HFFc6 (cell line): ENCODE measurements at places on chromosomes 1 and 21. TPM values are rescaled to one million over a fixed set of nuclear protein-coding genes. Genes with fewer than 3 reads are reported as not detected.

EVA1C gene
- 2.1 to 11.7 TPM (median 3.4 TPM) in 3 replicates for total RNA-seq

C1orf141 gene
- not detected in 3 replicates for total RNA-seq

FAM151A gene
- not detected in 3 replicates for total RNA-seq

ZBTB8A gene
- total RNA-seq = 4.8 to 6.8 TPM (median 5.4 TPM) in 3 replicates

RUNX1 gene
- 62.5 to 86.3 TPM (median 83.3 TPM) in 3 replicates for total RNA-seq

SHE gene
- total RNA-seq = not detected in 3 replicates

LMX1A gene
- total RNA-seq = not detected in 3 replicates

NPL gene
- total RNA-seq = 1.2 to 1.4 TPM (median 1.4 TPM) in 3 replicates

CTTNBP2NL gene
- 66.7 to 75.9 TPM (median 71.9 TPM) in 3 replicates for total RNA-seq

RAB25 gene
- total RNA-seq = not detected in 3 replicates

RABGGTB gene
- total RNA-seq = 71.4 to 80.5 TPM (median 72.0 TPM) in 3 replicates

MIXL1 gene
- total RNA-seq = 0.45 TPM in 1 of 3 replicates, not detected in the others

THEM5 gene
- total RNA-seq = not detected in 3 replicates

CYP4A11 gene
- not detected in 3 replicates for total RNA-seq

DNA sequence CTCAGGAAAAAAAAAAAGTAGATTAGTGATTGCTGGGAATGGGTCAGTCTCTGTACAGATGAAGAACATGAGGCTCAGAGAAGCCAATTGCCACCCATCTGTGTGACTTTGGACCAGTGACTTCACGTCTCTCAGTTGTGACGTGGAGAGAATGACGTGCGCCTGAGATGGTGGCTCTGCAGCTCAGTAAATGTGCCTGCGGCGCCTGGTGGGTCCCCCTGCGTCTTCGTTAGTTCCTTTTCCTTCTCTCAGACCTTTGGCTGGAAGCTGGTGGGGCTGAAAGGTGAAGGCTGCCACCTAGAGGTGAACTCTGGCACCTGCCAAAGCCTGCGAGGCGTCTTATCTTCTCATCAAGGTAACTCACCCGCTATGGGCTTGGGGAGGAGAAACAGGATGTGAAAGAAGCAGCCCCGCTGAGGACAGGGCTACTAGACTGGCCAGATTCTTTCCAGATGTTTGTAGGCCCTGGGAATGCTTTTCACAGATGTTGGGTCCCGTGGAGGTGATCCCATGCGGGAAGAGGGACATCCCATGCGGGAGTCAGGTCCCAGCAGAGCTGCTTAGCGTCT lies 8.7 kb upstream of the E2F2 start:
- DNase-seq = peak; percentile 91

DNA sequence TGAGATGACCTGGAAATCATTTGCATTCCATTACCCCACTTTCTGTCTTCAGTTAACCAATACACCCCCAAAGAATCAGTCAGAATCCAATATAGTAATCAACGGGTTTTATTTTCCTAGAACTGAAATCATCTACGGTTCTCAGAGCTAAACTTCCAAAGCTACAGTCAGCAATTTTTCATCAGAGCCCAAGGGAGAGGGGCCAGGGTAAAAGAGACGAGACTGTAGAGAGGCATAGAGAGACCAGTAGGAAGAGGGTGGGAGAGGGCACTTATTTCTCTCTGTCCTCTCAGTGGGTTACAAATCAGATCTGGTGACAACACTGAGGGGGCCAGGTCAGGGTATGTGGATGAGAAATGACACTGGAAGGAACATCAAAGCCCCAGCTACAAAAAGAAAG lies 1.1 kb upstream of the MRPL24 start:
- no peak for DNase-seq

GRCh38 chr1:36516372-36517010 lies 33.8 kb upstream of the CSF3R start:
- peak; percentile 24 for DNase-seq

GRCh38 chr21:31257265-31257664 lies 86.8 kb downstream of the TIAM1 start:
- no peak for DNase-seq

DNA sequence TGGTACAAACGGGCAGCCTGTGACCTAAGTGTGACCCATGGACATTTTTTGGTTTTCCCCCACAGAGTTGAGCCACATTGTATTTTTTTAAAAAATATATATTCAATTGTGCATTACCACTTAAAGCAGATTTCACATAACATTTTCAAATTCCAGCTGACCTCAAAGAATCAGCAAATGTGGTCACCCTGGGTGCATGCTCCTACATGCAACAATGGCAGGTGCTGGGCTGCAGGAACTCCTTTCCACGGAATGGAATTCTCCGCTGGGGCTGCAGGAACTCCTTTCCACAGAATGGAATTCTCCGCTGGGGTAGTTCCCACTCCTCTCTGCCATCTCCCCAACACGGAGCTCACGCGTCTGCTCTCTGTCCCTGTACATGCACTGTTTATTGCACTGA lies 68.7 kb downstream of the MAP10 start:
- DNase-seq = no peak

DNA sequence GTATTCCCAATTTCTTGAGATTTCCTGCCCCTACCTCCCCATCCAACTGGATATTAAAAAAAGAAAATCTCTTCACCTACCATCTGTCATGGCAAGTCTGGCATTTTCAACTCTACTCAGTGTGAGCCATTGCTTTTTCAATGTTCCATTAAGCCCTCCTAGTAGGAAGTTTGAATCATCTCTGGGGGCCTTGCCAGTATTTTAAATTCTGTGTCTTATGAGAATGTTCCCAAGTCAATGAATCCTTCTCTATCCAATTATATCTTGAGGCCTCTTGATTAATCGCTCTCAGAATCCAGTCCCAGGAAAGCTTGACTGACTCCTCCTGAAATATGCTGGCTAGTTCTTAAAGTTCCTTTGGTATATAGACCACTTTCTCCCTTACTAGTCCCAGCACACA lies 91.5 kb downstream of the NGF start:
- no peak for DNase-seq

GRCh38 chr1:181485287-181486097 lies 2.2 kb downstream of the CACNA1E start:
- no peak for DNase-seq

- DNase-seq = no peak
These were observed 26.9 kb upstream of the RGL1 start for GRCh38 chr1:183778045-183778444.

DNA sequence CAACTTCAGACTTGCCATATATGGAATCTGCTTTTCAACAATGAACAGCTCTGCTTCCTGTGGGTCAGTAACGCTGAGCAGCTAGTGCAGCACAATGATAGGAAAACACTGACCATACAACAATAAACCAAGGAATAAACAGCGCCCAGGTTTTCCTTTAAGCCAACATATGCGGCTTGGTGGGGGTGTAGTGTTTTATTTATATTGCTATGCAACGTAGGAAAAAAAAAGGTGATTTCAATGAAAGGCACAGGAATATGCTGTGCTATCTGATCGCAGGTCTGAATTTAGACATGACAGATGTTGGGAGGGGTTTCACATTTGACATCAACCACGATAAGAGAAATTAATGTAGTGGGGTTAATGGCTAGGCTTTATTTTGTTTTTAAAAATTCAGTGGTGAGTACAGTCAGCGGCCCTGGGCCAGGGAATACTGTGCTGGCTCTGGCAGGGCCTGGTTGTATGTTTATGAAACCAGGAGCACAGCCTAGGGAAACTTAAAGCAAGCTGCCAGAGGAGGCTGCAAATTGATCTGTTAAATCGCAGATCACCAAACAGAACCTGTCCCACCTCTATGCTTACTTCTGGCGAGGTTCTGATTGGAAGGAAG lies 4.3 kb downstream of the TSPAN2 start:
- no peak for DNase-seq

- no peak for DNase-seq
These were observed 229.2 kb downstream of the TTLL7 start for GRCh38 chr1:83769594-83770318.

DNA sequence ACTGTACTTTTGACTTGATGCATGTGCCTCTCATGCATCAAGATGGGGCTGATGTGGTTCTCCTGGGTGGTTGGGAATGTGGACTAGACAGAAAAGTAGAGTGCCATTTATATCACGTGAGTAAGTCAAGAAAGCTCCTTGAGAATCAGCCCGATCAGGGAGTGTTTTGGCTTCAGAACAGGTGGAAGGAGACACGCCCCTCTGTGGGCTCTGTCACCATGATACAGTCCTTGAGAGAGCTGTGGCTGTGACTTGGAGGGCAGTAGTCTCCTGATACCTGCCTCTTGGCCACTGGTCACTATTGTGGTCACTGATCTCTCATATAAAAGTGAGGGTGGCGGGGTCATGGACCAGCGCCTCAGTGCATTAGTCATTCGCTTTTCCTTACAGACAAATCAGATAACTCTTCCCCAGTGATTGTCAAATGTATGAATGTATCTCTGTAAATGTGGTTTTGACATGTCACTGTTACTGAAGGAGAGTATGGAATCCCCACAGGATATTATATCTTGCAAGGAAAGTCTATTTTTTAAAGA lies 8.9 kb upstream of the C4BPB start:
- no peak for DNase-seq

DNA sequence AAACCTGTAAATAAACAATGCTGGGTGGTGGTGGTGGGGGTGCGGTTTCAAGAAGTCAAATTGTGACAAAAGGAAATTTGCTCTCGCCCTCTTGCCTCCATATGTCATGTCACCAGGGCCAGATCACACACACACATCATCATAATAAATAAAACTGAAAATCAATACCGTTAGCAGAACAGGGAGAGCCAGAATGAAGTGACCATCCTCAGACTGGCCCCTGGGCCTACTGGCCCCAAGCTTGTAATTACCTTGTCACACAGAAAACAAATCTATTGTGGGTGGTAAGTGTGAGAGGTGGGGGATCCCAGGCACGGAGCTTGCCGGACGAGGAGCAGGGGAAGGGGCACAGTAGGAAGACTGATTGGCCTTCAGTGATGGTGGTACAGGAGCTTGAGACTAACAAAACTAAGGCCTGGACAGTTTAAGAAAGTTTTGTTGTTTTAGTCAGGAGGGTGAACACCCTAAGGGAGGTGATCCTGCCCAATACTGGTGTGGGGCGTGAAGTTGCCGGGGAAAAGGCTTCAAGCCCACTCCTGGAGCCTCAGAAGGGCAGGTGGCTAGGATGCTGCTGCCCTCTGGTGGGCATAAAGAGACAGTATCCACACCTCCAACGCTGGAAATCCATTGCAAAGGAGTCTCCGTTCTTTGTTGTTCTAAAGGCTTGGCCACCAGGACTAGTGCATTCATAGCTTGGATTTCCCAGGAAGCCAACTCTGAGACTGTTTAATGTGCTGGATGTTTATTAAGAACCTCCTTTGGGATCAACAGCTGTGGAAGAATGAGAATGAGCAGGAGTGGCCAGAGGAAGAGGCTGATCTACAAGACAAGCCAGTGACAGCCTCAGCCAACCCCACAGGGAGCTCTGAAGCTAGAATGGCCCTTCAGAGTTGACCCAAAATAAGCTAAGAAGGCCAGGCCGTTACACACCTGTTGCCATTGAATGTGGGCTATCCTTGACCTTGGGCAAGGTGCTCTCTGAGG lies 8.1 kb upstream of the C1orf216 start:
- peak; percentile 39 for DNase-seq

- DNase-seq = no peak
These were observed 12.9 kb downstream of the EPHX1 start for GRCh38 chr1:225822655-225823403.

- peak; percentile 8 for DNase-seq
These were observed 532.2 kb downstream of the MATN1 start for GRCh38 chr1:30191154-30191702.

DNA sequence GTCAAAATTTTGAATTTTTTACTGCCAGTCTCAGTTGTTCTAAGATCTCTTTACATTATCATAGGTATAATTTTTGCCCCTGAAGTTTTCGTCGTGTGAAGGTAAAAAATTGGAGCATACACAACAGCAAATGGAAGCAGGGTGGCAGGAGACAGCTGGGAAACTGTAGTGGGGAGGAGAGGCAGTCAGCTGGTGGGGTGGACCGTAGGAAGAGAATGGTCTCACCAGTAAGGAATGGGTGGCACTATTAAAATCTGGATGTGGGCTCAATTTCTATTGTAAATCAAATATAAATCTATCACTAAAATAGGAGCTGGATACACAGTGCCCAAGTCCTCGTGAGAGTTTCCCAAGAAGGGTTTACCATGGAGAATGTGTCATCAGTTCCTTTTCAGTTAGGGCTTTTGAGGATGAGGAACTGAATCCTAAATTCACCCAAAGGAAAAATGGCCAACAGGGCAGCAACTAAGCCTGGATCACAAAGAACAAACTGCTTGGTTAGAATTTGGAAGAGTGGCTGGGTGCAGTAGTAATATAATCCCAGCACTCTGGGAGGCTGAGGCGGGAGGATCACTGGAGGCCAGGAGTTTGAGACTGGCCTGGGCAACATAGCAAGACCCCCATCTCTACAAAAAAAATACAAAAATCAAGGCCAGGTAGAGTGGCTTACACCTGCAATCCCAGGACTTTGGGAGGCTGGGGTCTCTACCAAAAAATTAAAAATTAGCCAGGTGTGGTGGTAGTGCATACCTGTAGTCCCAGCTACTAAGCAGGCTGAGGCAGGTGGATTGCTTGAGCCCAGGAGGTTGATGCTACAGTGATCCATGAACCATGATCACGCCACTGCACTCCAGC lies 10.5 kb upstream of the IRF2BP2 start:
- no peak for DNase-seq

DNA sequence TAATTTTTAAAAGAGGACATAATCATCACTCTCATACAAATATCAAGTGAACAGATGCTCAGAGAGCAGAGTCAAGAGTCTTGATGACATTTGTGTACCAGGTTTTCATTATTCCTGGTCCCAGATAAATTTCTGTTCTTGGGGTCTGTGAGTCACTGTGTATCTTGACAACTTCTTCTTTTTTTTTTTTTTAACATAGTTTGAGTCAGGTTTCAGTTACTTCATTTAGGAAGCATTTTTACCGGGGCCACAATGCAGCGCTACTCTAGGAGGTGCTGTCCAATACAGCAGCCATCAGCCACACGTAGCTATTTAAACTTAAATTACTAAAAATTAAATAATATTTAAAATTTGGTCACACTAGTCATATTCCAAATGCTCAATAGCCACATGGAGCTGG lies 188.1 kb upstream of the SAMSN1 start:
- no peak for DNase-seq

DNA sequence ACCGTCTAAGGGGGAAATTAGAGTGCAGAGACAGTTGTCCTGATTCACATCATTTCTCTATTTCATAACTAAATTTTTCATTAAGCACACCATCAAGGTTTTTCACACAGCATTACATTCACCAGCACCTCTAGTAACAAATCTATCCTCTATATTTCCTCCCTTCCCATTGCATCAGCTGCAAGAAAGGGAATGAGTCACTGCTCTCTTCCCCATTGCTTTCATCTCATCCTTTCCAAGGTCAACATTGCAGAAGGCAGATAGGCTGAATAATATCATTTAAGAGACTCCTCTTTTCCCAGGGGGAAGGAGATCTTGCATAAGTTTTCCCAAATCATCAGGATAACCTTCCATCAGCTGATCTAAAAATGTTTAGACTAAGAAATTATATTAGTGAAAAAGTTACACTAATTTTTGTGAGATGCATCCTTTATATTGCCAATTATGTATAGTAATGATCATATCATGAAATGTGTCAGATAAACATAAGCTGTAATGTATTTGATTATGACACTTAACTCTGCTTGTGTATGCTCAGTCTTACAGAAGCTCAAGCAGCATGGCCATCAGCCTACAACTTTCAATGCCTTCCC lies 4.3 kb downstream of the INTS7 start:
- DNase-seq = peak; percentile 83

- DNase-seq = no peak
These were observed 11.7 kb upstream of the EPHA2 start for GRCh38 chr1:16167331-16168143.

- no peak for DNase-seq
These were observed 34.6 kb upstream of the C1orf87 start for GRCh38 chr1:60108196-60108595.

GRCh38 chr1:26627954-26628353 lies 67.9 kb upstream of the ARID1A start:
- DNase-seq = no peak
